ENCODE measurements at places on chromosomes 2 and 18.

GRCh38 chr2:78118037-78118436, 595.9 kb upstream of the LRRTM4 start:
- no peak for DNase-seq

- DNase-seq: no peak
Measured at GRCh38 chr18:29326214-29326613, 1149.3 kb upstream of the CDH2 start.

- peak; percentile 36 for DNase-seq
Measured at GRCh38 chr2:33477473-33478468, 1.3 kb downstream of the RASGRP3 start.

- no peak for DNase-seq
Measured at GRCh38 chr2:61141151-61141550, 20.8 kb upstream of the C2orf74 start.

- peak; percentile 18 for DNase-seq
Measured at GRCh38 chr2:231228223-231228622, 29.8 kb downstream of the ARMC9 start.

- no peak for DNase-seq
Measured at GRCh38 chr2:75464348-75464946, 96.3 kb downstream of the EVA1A start.

DNA sequence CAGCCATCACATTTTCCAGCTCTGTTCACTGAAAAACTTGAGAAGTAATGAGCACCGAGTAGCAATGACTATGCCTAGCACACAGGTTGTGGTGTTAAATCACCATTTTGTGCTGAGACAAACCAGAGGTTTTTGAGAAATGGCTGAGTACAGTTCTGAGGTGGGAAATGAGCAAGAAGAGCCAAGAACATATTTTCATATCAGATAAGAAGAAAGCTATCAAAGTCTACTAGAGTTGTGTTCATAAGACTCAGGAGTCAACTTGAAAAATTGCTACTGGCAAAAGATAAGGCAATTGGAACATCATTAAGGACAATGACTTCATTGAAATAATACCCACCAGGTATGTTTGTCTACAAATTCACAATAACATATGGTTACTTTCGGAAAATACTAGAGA, 108.1 kb downstream of the RIT2 start:
- no peak for DNase-seq

DNA sequence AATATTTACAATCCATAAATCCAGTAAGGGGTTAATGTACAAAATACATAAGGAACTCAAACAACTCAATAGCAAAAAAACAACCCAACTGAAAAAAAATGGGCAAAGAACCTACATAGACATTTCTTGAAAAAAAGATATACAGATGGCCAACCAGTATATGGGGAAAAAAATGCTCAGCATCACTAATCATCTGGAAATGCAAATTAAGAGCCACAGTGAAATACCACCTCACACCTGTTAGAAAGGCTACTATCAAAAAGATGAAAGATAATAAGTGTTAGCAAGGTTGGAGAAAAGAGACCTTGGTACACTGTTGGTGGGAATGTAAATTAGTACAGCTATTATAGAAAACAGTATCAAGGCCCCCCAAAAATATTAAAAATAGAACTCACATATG, 14.6 kb downstream of the AP1S3 start:
- no peak for DNase-seq

GRCh38 chr2:212938144-212938793, 213.1 kb downstream of the IKZF2 start:
- no peak for DNase-seq

- DNase-seq: no peak
Measured at GRCh38 chr18:43267818-43268217, 9.5 kb downstream of the SYT4 start.

DNA sequence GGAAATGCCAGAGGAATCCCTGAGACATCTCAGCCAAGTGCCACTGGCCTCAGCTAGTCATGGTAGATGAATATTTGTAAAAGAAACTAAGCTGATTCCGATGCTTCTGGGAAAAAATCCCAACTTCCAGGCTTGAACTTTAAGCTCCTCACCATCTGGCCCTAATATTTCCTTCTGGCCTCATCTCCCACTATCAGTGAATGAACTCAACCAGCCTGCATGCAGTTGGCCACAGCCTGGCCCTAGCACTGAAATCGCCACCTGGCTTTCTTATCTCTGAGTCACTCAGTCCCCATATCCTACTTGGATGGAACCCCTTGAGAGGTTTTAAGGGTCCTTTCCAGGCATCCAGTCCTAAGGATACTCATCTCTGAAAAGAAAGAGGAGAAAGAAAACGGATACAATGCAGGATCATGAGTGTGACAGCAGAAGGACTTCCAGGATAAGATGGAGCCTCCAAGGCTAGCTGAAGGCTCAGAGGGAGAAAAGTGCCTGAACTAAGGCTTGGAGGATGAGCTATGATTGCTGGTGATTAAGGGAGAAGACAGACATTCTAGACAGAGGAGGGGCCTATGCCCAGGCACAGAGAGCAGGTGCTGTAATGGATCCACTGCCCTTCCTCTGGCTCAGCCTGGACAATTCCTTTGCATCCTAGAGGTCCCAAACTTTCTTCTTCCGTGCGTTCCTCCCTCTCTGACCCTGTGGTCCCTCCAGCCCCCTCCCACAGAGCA, 141.5 kb upstream of the MYCN start:
- DNase-seq: no peak

GRCh38 chr2:125667630-125668029, 988.3 kb upstream of the GYPC start:
- no peak for DNase-seq

GRCh38 chr2:27715318-27716210, 51.9 kb downstream of the SLC4A1AP start:
- DNase-seq: no peak

DNA sequence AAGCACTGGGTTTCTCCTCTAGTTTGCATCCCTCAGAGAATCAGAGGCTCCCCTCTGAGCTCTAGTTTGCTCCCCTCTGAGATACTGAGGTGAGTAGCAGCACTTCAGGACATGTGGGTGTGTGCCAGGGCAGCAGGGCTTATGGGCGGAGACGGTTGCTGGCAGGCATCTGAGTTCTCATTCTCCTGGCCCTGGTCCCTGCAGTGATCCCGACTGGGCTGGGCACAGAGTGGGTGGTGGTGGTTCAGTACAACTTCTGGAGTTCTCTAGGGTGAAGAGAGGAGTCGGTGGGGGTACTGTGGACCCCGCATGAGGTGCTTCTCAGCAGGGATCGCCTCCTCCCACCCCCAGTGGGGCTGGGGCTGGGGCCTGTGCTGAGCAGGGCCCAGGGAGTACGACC, 47.9 kb downstream of the BOLA3 start:
- no peak for DNase-seq

GRCh38 chr18:9708434-9709303, 568 bp downstream of the RAB31 start:
- DNase-seq: peak; percentile 31

GRCh38 chr2:120712180-120712681, 23.4 kb upstream of the GLI2 start:
- no peak for DNase-seq

GRCh38 chr18:40375837-40376236, 1579.2 kb upstream of the PIK3C3 start:
- no peak for DNase-seq

DNA sequence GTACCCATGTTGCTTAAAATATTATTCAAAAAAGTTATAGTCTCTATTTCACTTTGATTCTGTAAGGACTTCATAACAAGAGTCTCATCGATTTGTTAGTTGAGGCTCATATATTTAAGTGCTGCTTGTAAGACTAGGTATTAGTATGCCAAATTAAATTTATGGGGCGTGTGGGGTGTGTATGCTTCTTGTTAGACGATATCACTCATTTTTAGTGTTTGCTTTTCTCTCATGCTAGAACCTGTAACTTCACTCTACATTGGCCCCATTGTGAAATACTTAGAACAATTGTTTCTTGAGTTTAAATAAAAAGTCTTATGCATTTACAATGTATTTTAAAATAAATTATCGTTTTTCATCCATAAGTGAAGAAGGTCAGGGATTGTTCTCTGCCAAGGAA, 63.6 kb downstream of the CTNNA2 start:
- DNase-seq: no peak

DNA sequence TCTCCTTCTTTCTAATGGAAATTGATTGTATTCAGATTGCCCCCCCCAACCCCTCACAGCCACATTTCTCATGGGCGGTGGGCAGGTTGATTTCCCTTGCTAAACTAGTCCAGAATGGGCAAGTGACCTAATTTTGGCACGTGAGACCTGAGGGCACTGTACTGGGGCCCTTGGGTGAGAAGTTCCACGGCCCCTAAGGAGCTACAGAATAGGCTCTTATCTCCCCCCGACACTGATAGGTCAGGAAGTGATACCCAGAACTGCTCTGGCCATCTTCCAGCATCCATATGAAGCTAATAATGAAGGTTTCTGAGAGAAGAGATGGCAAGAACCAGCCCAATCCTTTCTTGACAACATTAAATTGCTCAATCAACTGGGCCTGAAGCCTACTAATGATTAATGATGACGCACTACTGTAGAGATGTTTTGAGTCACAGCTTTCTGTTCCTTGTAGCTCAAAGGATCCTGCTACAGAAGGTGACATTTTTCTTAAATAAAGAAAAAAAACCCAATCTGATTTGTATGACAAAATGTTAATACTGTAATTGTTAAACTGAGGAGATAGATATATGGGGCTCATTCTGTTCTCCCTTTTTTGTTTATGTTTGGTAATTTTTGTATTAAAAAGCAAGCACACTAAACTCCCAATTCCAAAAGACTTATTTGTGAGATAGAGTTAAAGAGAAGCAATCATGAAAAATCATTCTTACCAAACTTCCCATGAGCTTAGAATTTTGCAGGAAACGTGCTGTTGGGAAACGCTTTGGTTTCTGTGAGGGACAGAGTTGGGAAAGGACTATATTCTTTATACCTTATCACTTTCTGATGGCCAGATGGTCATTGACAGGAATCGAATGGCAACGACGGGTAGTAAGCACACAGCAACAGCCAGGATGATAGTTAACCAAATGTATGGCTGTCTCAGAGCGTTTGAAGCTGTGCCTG, 28.2 kb upstream of the NARS1 start:
- DNase-seq: peak; percentile 25

- no peak for DNase-seq
Measured at GRCh38 chr2:145112467-145112866, 592.5 kb upstream of the ZEB2 start.

DNA sequence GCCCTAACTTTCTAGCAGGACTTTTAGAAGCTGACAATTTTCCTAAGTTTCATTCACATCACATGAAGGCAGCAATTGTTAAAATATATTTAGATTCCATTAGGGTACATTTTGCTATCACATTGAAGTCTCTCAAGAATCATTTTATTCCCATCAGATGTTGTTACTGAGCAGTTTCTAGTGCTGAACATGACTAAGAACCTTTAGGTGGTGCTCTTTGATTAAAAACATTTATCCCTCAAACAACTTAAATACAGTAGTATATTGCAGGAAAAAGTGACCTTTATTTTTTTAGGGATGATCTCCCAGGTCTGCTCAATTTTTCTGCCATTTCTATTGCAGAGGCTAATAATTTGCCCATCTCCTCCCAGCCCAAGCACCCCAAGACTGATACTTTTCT, 22.9 kb upstream of the NARS1 start:
- no peak for DNase-seq

DNA sequence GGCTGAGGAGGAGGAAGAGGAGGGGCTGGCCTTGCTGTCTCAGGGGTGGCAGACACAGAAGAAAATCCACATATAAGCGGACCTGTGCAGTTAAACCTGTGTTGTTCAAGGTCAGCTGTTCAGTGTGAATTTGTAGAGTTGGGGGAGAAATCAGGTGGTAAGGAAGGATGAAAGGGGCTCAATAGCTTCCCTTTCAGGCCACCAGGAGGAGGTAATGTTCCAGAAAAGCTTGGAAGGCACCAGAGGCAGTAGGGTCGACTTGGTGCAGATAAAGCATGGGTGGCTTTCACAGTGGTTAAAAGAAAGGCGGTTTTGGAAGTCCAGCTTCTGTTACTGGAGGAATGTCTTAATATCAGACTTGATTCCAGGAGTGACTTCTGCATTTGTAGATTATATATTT, 167.4 kb downstream of the THSD7B start:
- DNase-seq: no peak

DNA sequence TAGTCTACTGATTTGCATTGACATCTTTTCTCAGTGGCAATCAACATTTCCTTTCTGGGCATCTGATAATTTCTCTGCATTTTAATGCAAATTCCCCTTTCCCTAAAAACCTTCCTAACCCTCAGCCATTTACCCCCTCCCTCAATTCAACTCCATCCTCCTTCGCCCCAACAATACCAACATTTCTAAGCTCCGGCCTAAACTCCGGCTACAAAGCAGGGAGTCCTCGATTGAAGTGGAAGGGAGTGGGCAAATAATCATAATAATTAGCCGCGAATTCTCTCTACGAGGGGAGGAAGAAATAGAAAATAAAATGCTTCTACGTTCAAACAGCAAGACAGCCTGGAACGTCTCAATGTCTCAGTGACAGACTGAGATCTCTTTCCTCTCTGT, 4.6 kb downstream of the BCL11A start:
- DNase-seq: no peak

DNA sequence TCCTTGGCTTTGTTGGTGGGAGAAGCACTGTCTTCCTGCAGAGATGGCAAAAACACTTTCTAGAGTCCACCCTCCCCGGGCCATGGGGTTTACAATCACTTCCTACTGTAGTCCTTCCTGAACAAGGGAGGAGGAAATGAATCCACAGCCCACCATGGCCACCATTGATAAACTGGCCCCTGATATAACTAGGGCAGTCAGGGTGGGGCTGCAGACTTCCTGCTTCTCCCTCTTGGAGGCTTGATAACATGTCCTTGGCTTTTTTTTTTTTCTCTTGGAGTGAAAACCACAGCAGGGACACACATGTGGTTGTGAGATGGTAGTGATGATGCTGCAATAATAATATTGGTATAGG, 437.8 kb downstream of the ZNF521 start:
- no peak for DNase-seq

GRCh38 chr2:239780236-239780994, 244.7 kb downstream of the NDUFA10 start:
- DNase-seq: no peak

- DNase-seq: no peak
Measured at GRCh38 chr2:203913947-203914346, 22.6 kb upstream of the ICOS start.

DNA sequence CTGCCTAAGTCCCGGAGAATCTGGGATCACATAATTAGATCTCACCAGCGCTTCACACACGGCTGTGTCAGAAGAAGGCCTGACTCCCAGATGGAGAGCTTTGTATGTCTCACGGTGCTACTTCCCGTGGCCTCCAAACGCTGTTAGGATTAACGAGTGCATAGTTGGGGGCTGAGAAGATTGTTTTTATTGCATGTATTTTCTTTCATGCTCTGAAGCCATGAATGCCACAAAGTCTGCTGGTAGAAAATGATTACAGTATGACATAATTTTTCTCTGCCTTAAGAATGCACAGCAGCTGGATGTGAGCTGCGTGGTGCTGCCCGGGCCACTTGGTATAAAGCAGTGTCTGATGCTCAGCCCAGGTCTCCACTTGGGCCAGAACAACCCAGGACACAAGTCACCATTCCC, 166.5 kb downstream of the SEPTIN10 start:
- no peak for DNase-seq

DNA sequence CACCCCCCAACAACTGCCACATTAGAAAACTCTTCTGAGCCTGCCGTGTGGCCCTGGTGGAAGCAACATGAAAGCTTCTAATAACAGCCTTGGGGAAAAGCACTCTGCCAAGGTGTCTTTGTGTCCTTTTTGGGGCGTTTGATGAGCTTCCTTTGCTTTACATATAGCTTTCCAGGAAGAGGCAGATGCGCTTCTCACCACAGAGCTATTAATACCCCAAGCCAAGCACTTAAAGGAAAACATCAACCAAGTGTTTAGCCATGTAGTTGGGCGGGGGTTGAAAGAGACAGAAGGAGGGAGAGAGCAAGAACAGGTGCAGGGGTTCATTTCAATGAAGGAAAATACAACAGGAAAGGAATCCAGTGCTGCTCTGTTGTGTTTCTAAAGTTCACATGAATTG, 176.1 kb downstream of the VAPA start:
- DNase-seq: no peak

Measured in activated B cell treated with CpG ODN at 0.5 μM for 24 hours (primary cell).